NCI-H1930 (cell line): ENCODE measurements at places on chromosomes 11 and 22.
A peak's percentile ranks its signal among the peaks of the same experiment; 100 is the strongest.

DNA sequence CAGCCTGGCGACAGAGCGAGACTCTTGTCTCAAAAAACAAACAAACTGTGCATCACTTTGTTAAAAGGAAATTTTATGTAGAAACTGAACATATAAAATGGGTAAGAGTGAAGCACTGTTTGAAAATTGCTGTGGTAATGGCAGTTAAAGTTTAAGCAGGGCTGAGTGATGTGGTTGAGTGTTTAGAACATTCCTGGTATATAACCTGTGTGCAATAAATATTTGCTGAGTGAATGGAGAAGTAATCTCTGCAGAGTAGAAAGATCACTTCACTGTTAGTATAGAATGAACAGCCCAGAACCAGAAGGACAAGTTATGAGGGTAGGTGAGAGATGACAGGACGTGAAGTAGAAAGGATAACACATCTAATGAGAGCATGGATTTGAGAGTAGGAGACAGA, 27.3 kb downstream of the CECR2 start:
- DNase-seq = no peak

GRCh38 chr11:108491936-108492335, 6.2 kb downstream of the POGLUT3 start:
- DNase-seq = no peak

- no peak for DNase-seq
Observed at GRCh38 chr22:19631899-19632667, 82.2 kb upstream of the SEPTIN5 start.

DNA sequence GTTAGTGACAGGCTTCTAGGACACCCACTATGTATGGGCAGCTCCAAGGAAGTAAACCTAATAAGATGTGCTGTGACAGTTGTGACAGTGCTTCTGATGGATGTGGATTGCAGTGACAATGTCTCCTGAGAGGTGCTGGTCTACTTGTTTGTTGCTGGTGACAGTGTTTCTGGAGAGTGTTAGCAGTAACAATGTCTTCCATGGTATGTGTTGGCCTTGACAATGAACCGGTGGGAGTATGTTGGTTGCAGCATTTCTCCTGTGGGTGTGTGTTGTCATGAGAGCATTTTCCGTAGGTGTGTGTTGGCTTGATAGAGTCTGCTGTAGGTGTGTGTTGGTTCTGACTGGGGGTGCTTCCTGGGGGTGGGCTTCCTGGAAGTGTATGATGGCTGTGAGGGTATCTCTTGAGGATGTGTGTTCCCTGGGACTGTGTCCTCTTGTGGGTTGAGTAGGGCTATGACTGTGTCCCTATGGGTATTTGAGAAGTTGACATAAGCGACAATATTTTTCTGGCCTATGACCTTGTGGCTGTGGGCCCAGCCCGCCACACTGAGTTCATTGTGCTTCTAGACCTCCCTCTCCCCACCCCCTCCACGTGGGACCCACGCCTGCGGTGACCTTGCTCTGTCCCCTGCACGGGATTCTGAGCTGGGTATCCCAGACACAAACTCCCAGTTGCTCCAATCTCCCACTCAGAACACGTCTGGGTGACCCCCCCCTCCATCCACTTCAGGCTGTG, 1.2 kb downstream of the DCHS1 start:
- no peak for DNase-seq

DNA sequence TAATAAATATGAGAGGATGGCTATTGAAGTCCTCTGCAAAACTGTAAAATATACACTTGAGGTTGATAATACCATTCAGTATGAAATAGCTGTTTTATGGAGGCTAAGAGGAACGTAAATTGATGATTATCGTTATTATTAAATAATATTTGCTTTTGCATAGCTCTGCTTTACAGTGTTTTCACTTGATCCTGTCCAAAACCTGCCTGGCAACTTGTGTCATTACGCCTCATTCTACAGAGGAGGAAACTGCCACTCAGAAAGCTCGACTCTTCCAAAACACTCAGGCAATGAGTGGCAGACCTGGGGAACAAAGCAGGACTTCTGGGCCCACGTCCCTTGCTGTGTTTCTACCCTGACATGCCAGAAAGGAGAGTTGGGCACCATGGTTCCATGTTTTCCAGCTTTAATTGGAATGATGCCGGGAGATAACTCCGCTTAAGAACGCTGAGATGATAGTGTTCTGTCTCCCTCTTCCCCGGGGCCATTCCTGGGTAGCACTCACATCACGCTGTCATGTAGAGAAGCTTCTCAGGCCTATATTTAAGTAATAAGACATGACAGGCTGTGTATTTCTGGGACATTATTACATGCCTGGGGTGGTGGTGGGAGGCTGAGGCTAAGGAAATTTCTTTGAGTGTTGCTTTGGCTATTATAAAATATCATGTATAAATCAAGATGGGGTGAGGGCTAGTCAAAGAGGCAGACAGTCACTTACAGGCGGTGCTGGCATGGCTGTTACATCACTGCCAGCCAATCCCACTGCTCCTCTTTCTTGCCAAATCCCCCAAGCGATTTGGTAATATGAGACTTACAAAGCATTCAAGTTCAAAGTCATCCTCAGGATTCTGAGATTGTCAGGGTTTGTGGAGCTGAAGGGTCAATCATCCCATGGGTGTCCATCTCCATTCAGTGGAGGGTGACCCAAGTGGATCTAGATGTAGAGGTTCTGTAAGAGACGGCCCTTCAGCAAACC, 501.7 kb downstream of the INSC start:
- no peak for DNase-seq

GRCh38 chr11:22415476-22415875, 77.3 kb downstream of the SLC17A6 start:
- DNase-seq = no peak

GRCh38 chr11:110525883-110526282, 96.1 kb downstream of the FDX1 start:
- no peak for DNase-seq

GRCh38 chr11:94219771-94220170, 84.6 kb upstream of the IZUMO1R start:
- no peak for DNase-seq

DNA sequence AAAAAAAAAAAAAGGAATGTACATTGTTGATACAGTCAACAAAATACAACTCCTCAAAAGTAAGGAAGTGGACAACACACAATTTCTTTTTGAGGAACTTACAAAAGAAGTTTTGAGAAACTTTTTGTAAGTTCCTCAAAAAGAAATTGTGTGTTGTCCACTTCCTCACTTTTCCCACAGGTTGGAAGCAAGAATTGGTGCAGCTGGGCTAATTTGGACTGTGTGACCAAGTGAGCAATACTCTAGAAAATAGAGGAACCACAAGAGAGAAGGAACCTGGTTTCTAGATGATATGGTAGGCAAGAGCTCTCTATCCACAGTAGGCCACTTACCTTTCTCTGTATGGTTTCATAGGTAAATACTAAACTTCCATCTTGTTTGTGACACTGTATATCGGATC, 1053.8 kb downstream of the LRRC4C start:
- DNase-seq = no peak

- peak; percentile 47 for DNase-seq
Observed at GRCh38 chr22:30005213-30005857, 74.9 kb upstream of the HORMAD2 start.

- DNase-seq = no peak
Observed at GRCh38 chr11:90822996-90823395, 600.1 kb upstream of the CHORDC1 start.

GRCh38 chr11:37089439-37089838, 491.4 kb upstream of the RAG2 start:
- no peak for DNase-seq

DNA sequence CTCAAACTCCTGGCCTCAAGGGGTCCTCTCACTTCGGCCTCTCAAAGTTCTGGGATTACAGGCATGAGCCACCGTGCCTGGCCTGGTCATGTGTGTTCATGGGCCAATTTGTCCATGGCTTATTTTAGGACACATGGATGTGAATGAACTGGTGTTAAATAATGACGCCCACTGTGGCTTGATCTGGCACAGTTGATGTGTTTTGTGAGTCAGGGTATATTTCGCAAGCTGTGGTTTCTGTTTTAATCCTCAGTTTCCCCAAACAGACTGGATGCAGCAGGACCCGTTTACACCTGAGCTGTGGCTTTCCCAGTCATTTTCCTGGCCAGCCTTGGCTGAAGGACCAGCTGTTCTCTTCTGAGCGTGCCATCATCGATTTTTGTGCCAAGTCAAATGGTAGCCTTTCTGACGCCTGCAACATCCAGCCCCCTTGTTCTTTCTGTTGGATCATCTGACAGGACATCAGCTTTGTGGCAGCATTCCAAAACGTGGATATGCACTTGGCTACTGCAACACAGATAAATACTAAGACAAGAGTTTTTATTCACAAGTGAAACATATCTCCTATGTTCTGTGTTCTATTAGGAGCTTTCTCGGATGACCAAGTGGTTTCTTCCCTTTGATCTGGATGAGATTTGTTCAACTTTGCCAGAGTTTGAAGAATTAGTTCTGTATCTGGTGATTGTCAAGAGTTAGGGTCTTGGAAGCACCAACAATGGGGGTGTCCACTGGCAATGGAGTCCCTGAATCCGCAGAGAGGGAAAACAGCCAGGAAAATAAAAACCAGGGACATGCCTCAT, 40.0 kb upstream of the SEPTIN5 start:
- DNase-seq = no peak

GRCh38 chr22:20194681-20195593, 44.1 kb upstream of the CCDC188 start:
- DNase-seq = no peak
